ENCODE measurements at places on chromosomes 3 and 15.
A peak's percentile ranks its signal among the peaks of the same experiment; 100 is the strongest.

- DNase-seq = no peak
Measured at GRCh38 chr3:82002986-82003642, 241.7 kb upstream of the GBE1 start.

GRCh38 chr3:133820129-133820528 lies 14.5 kb downstream of the SRPRB start:
- DNase-seq = no peak

DNA sequence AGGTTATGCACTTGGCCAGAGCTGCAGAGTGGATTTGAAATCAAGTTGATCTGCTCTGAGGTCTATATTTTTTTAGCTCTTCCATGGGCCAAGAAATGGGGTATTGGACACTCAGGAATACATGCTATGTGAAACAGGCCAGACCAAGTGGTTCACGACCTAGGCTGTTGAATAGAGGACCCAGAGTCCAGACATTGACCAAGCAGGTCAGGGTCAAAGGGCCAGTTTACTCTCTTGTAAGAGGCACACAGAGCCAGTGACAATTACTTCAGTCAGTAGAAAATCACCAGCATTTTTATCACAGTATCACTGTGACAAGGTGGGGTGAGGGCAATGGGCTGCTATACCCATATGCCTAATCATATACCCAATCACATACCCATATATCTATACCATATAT lies 320.6 kb upstream of the RORA start:
- no peak for DNase-seq

DNA sequence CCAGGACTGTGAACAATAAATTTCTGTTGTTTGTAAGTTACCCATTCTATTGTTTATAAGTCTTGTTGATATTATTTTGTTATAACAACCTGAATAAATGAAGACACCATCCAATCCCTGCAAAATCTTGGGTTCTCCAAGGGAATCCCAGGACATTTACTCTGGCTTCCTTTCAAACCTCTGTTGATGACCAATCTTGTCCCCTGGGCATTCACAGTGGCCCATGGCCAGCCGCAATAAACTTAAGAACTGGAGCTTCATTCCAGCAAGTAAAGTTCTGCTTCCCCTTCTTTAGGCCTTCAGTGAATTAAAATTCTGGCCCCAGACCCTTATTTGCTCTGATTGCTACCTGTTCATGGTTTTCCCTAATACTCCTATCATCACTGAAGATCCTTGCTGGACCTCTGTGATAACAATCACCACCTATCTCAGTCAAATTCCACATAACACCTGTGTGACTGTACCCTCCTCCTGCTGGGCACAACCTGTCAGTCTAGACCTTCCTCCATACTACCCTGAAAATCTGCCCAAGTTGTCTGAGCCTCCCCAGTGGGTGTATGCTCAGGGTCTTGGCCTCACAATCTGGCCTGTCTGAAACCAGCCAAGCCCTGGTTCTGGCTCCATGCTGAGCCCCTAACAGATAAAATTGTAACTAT lies 153.1 kb downstream of the SEMA6D start:
- DNase-seq = peak; percentile 30

DNA sequence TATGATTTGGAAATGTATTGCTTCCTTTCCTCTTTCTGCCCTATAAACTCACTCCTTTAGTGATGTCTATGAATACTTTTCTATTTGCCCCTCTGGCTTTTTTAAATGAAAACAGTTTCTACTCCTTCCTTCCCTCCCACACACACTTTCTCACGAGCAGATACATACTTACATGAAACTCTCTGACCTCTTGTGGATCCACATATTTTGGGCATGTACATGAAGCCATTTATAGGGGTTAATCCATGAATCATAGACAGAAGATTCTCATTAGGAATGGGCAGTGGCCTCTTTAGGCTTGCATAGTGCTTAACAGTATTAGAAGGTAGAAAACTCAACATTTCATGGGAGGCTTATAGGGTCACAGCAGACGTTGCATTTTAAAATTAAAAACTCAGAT lies 24.8 kb downstream of the ANAPC13 start:
- no peak for DNase-seq

DNA sequence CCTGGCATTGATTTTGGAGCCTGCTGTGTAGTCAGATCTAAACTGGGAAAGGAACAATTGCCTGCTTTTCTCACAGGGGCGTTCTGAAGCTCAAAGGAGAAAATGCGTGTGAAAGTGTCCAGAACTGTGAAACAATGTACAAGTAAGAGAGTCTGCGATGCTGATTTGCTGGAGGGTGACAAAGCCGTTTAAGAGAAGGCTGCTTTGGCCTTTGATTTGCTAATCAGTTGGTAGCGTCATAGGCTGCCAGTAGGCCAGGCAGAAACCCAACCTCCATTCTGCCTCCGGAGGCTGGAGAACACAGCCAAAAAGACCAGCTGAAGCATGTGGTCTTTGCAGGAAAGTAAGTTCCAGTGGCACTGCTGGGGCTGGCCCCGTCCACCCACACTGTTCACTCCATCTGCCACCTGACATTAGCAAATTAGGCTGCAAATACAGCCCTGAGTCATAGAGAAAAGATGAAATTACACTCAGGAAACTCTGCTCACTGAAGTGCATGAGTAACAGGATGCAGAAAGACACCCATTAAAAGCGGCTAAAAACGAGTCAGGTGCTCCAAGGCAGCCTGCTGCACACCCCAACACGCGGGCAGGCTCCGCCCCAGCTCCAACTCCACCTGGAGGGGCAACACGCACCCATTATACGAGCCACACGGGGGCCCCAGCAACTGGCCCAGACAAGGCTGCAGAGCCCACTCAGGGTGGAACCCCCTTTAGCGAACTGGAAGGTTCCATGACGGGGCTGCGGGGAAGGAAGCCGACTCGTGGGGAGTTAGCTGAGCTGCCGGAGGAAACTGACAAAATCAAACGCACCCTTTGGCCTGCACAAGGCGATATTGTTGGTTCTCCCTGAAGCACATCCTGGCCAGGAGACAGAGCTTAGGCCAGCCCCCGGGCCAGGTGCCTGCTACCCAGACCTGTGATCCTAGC lies 31.6 kb downstream of the ZDHHC19 start:
- DNase-seq = no peak

DNA sequence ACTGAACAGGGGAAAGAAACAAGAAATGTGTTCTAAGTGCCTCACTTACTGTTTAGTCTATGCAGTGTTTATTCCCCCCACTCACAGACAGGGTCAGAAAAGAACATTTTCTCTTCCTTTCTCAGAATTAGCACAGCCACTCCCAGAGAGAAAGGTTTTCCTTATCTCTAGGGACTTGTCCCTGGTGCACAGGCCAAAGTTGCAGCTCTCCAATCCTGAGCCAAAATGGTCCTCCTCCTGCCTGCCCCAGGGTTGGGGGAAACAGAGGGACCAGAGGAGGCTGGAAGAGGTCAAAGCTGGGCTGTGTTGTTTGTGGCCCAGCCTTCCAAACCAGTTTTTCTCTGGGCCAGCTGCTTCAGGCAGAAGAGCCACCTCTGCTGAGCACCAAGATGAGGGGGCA lies 12.0 kb downstream of the RAB6B start:
- DNase-seq = no peak

DNA sequence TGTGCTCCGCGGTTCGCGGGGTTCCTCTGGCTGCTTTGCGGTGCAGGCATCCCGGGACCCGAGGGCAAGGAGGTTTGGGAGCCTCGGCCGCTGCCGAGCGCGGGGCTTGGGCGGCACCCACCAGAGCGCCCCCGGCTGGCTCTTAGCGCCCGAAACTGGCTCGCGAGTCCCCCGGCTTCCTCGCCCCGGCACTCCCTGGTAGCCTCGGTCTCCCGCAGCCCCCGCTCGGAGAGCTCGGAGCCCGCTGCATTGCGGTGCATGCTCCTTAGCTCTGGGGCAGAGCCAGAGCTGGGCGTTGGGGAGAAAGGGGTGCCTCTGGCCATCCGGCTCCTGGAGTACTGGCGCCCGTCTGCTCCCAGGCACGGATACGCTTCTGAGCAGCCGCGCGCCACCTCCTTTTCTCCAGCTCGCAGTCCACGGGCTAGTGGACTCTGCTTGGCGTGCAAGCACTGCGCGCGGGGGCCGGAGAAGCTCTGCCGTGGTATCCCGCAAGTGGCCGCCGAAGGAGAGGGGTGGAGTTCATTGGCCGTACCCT lies 753 bp downstream of the EPHB1 start:
- peak; percentile 20 for DNase-seq

- no peak for DNase-seq
Measured at GRCh38 chr3:7546253-7546652, 685.3 kb downstream of the GRM7 start.
